Inflammatory macrophage treated with lipopolysaccharide for 4 hours (primary cell): ENCODE measurements at places on chromosomes 2 and 18.

DNA sequence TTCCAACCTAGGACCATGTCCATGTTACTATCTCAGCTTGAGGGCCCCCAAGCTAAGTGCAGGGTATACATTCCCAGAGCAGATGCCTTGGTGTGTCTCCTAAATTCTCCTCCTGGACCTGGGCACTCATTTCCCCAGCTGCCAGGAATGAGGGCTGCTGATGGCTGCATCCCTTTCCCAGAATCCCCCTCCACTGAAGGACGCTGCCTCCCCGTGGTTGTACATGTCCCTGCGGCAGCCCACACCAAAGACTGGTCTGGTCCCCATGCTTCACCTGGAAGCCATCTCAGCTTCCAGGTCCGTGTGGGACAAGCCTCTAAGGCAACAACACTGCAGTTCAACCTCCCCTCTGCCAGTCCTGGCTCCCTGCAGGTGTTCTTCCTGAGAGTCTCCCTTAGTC is 14.6 kb downstream of the TMEM163 start:
- DNase-seq, result no peak

DNA sequence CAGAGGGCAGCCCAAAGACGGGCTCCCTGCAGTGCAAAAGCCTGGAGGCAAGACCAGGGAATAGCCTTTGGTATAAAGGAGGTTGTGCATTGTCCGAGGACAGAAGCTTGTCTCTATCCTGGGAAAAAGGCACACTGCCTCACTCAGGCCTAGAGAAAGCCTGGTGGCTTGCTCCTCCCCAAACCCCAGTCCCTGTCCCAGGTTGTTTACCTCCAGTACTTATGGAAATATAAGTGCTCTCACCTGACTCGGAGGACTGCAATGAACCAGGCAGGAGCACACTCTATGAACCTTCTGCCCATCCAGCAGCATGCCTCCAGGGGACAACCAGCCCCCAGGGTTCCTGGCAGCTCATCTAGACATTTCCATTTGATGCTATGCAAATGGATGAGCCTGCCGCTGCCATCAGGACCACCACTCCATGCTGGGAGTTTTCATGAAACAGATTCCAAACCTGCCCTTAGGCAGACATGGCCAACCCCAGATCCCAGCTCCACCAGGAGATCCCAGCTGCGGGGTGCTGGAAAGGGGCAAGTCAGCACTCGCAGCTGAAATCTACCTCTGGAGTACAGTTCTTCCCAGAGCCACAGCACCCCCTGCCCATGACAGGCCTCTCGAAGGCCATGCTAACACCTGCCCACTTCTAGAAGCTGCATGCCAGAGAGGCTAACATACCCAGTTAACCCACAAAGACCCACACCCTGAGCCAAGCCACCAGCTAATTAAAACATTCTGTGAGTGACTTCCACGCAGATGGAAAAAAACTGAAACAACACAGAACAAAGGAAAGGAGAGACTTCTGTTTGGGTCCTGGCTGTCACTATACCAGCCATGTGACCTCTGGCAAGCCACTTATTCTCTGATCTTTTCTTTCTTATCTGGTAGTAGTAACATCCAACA is 101.7 kb downstream of the TTC32 start:
- no peak for DNase-seq

DNA sequence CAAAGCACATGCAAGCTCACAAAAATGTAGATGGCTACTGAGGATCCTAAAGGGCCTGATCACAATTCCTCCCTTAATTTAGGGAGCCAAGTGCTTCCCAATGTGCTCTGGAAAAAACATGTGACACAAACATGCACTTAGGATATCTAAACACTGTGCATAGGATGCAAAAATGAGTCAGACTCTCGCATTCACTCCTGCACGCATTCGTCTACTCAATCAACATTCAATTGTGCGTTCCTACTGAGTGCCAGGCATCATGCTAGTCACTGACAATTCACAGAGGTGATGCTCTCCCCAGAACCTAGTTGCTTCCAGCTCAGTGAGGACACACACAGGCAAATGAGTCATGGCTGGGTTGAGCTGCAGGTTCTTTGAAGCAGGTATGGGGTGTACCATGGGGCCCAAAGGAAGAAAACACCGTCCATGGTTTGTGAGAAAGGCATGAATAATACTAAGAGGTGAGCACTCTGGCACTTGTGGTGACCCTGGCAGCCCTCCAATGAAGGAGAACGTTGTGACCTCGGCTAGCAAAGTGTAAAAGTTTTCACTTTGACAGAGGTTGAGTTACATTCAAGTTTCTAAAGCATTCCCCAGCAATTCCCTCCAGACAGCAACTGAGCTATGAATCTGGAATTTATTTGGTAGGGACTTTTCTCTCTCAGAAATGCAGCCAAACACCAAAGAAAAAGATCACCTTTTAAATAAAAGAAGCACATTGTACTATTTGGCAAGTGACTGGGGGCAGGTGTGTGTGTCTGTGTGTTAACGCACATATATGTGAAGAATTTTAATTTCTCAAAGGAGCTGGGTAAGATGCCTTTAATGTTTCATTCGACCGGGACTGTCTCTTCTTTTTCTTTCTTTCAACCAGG is 173.3 kb downstream of the ALPK2 start:
- no peak for DNase-seq

DNA sequence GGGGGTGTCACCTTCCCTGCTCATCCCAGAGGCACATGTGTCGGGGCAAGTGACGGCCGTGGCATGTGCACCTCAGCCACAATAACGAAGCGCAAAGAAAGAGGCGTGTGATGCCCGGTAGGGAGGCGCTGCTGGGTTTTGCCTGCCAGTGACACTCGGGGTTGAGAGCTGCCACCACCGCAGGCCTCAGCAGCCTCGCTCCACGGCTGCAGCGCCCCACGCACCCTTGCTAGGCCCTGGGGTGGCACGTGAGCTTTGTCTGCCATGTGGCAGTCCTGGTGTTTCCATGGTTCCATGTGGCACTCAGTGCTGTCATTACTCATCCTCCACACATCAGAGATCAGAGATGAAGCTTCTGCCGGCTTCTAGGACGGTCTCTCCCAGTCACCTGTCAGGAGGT is 136.0 kb upstream of the AGAP1 start:
- no peak for DNase-seq

DNA sequence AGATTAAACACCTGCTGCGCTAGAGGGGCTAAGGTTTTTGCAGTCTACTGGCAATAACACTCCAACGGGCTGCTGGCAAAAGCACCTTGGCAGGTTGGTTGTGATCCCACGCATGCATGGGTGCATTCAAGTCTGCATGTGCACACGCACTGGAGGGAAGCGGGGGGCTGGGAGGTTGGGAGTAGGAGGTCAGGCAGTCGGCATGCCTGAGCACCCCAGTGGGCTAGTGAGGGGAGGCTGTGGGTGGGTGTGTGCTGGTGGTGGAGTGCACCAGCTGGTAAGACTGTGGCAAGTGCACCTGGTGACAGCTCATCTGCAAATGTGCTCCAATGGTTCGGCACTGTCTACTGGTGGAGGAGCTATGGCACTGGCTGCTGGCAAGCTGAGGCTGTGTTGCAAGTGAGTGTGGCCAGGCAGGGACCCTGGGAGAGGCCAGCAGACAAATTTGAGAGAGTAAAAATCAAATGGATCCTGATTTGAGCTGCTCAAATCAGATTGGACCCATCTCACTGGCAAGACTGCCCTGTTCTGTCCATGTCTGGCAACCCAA is 460.6 kb upstream of the DSEL start:
- no peak for DNase-seq

GRCh38 chr2:238136820-238137537 is 1.5 kb upstream of the KLHL30 start:
- DNase-seq, result peak; percentile 87

- peak; percentile 27 for DNase-seq
Measured at GRCh38 chr2:176140513-176141317, 10.6 kb upstream of the HOXD4 start.

GRCh38 chr2:203672856-203673255 is 33.6 kb upstream of the CD28 start:
- DNase-seq, result no peak

DNA sequence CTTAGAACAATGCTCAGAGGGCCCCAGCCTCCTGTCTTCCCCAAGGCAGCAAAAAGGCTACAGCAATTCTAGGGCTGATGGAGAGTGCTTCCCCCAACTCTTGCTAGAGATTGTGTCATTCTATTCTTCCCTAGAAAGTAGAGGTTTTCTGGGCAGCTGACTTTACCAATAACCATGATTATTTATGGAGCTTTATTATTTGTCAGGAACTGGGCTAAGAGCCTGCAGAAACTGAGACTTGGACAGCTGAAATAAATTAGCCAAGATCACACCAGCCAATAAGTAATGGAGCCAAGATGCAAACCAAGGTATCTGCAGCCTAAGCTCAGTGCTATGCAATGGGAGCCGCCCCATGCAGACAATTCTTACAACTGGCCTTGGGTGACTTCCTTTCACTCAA is 84.8 kb downstream of the CCBE1 start:
- DNase-seq, result no peak

GRCh38 chr18:48615566-48616401 is 77.0 kb downstream of the CTIF start:
- DNase-seq, result no peak

GRCh38 chr2:105796131-105796638 is 51.5 kb downstream of the NCK2 start:
- no peak for DNase-seq

DNA sequence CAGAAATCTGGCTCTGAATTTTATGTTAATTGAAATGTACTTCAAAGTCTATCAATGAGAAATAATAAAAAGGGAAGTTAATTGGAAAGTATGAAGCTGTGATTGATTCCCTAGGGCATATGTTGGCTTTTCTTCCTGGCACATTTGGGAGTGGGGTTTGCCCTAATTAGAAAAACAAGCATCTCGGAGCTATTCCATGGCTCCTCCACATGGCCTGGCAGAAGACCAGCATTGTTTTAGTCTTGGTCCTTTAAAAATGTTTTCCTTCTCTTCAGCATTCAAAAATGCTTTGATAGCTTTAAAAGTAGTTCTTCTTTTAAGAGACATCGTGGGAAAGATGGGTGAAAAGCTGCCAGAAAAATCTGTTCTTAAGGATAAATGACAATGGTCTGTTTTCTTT is 445.5 kb upstream of the PKDCC start:
- no peak for DNase-seq

DNA sequence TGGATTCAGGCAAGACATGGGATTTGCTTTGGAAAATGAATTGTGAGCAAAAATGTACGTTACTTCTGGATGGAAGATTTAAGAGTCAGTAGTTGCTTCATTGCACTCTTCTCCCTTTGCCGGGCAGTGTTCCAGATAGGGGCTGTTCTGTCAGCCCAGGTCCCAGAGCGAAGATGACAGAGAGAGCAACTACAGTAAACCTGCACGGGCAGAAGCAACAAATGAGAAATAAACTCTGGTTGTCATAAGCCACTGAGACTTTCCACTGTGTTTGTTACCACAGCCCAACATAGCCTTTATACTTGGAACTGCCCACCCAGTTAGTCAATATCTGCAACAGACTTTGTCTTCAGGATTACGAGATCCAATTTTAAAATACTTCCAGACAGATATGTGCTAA is 83.3 kb downstream of the CACNB4 start:
- DNase-seq, result no peak

- no peak for DNase-seq
Measured at GRCh38 chr2:219531639-219532377, 11.8 kb downstream of the CHPF start.

- peak; percentile 87 for DNase-seq
Measured at GRCh38 chr18:9787036-9787435, 78.9 kb downstream of the RAB31 start.

DNA sequence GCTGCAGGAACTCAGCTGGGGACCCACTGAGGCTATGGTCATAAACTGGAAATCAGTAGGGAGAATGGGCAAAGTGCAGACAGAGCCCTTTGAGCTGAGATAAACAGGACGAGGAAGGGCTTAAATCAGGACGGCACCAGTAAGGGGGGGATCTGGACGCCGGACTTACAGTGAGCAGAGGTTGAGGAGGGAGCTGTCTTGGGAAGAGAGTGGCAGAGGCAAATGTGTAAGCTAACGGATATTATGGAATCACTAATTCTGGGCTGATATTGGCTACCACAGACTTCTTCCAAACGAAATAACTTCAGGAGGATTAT is 539 bp downstream of the CYP27A1 start:
- DNase-seq, result peak; percentile 32

- no peak for DNase-seq
Measured at GRCh38 chr2:13986119-13986720, 646.3 kb upstream of the LRATD1 start.

DNA sequence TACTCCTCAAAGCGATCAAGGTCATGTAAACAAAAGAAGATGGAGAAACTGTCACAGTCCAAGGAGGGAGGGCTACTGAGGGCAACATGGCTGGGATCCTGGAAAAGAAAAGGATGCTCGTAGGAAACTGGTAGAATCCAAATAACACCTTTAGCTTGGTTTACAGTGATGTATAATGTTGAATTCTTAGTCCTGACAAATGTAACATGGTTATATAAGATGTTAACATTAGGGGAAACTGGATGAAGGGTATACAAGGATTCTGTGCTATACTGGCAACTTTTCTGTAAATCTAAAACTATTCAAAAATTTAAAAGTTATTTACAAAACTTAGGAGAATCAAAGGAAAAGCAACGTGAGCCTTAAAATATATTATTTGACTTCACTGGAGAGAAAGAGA is 257.0 kb downstream of the TTC32 start:
- DNase-seq, result no peak

GRCh38 chr2:151359768-151360461 is 2.5 kb downstream of the TNFAIP6 start:
- DNase-seq, result peak; percentile 78

DNA sequence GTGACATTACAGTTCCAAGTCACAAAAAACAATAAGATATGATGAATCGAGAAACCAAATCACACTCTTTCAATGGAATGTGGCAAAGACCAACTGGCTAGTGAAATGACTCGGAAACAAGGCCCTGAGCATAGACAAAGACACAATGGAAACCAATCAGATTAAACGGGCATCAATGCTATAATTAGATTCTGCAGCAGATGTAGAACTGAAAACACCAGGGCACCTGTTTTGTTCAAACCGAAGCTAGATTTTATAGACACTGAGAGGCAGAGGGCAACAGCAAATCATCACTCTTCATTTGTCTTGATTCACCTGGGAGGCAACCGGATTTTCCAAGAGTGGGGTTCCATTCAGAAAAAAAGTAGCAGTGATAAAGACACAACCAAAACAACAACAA is 92.8 kb upstream of the BARD1 start:
- no peak for DNase-seq

DNA sequence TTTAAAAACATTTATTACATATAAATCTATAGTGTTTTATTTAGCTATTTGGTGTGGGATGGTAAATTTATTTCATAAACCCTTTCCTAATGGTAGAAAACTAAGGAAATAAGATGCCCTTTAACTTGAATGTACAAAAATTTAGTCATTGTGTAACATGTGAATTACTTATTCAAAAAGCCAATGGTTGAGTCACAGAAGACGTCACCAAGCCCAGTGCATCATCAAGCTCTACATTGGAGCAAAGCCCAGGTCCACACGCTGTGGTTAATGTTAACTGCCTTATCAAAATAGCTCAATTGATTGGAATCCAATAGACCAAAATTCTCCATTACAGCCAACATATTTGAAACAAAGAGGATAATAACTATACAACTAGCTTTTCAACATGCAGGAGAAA is 145.5 kb upstream of the LYPD1 start:
- no peak for DNase-seq
